ENCODE measurements at places on chromosomes 3 and 15.

GRCh38 chr3:16404349-16404895 is 109.1 kb downstream of the RFTN1 start:
- no peak for DNase-seq

GRCh38 chr3:56890448-56891091 is 88.8 kb upstream of the ARHGEF3 start:
- DNase-seq, result no peak

DNA sequence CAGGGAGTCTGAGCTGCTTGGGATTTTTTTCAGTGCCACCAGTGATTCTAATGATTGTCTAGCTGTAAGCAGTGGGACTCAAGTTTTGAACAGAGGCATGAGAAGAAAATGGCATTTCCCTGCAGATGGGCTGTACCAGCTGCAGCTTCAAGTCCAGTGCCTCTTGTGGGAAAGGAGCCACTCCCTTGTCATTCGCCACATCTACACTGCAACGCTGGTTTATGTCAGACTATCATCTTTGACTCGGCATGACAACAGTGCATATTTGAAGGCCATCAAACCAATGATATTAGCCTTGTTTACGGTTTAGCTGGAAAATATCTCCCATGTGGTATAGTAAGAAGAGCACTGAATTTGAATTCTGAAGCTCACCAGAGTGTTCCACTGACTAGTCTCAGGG is 22.2 kb downstream of the SCG5 start:
- no peak for DNase-seq

- no peak for DNase-seq
Measured at GRCh38 chr15:27527490-27528067, 556.6 kb downstream of the GABRG3 start.

- DNase-seq, result peak; percentile 12
Measured at GRCh38 chr3:63791974-63792373, 27.1 kb upstream of the C3orf49 start.

DNA sequence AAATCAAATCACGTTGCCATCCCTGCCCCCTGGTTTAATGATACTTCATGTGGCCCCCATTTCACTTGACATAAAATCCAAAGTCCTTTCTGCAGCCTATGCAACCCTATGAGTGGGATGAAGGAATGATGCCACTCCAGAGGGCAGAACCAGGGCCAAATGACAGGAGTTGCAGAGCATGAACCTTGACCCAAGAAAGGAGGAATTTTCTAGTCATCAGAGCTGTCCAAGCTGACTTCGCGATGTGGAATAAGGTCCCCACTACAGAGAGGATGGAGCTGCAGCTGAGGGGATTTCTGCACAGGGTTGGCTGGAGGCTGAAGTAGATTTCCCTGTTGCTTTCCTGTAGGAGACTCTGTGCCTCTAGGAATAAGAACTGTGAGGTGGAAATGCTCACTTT is 15.8 kb upstream of the EPHB3 start:
- no peak for DNase-seq

- no peak for DNase-seq
Measured at GRCh38 chr3:117035745-117036144, 326.2 kb downstream of the TUSC7 start.

DNA sequence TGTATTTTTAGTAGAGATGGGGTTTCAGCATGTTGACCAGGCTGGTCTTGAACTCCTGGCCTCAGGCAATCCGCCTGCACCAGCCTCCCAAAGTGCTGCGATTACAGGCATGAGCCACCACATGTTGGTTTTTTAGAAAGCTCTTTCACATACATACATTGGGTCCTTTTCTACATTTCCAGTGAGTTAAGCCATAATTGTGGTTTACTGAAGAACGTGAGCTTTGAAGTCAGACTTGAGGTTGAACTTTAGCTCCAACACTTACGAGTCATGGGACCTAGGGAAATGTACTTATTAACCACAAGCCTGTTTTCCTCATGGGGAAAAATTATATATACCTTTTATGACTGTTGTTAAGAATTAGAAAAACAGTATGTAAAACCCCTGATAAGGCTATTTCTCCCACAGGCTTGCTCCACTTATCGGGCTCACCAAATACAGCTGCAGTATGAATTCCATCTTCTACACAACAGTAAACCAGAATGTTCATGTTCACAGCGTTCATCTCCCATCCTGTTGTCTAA is 39.0 kb downstream of the GPR160 start:
- DNase-seq, result no peak

DNA sequence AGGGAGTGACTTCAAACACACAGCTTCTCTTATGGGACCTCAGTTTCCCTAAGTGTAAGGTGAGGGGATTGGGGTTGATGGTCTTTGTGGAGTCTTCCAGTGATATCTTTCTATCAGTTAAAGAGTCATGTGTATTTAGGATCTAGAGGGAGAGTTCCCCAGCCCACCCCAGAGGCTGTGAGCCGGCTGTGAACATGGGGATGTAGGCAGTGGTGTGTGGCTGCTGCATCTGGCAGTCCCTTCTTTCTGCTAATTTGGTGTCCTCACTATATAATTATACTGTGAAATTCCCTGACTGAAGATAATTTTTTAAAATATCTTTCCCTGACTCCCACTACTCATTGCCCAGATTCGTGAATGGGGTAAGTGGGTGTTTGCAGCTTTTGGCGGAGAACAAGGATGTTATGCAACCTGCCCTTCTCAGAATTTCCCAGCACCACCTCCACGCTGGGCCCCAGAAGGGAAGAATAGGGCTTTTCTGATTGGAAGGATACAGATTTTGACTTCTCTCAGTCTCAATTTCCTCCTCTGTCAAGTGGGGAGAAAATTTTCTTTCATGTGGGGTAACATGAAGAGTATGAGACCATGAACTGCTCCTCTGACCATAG is 79.0 kb upstream of the RASGRF1 start:
- DNase-seq, result no peak

DNA sequence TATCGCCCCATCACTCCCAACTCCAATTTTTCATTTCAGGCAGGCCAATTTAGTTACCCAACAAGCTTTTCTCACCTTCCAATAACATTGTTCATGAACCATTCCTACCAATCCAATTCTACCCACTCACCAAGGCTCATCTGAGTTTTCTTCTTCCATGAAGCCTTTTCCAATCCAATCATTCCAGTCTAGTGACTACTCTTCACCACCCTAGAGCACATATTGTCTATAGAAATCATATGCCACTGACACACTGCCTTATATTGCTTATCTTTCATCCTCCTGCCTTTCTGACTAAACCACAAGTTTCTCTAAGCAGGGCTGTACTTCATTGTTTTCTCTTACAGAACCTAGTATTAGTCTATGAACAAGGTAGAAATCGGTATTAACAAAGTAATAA is 11.4 kb downstream of the CCDC14 start:
- peak; percentile 17 for DNase-seq

GRCh38 chr15:79643393-79643792 is 211.3 kb downstream of the MINAR1 start:
- DNase-seq, result no peak

- DNase-seq, result peak; percentile 63
Measured at GRCh38 chr3:53161450-53161819, 426 bp downstream of the PRKCD start.

DNA sequence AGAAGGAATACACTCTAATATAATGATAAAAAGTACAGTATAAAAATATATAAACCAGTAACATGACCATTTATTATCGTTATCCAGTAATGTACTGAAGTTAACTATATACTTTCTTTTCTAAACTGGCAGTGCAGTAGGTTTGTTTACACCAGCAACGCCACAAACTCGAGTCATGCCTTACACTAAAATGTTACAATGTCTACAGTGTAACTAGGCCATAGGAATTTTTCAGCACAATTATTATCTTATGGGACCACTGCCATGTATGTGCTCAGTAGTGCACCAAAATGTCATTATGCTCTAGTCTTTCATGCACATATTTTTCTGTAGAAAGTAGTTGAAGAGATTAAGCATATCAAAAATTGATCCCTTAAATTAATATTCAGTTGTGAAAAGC is 609.8 kb upstream of the BCHE start:
- DNase-seq, result no peak

DNA sequence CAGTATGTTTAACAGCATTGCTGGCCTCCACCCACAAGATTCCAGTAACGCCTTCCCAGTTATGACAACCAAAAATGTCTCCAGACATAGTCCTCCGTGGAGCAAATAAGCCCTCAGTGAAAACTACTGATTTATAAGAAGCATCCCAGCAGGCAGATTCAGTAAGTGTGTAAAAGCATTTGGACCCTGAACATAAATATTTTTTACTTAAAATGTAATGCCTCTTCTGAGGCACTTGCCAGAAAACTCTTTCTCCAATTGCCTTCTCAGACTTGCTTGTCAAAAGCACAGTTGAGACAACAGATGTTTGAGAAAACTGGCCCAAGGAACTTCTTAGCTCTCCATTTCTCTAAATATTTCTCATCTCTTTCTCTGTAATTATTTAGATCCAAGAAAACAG is 31.8 kb upstream of the DCLK3 start:
- no peak for DNase-seq

- DNase-seq, result no peak
Measured at GRCh38 chr3:141326626-141327025, 41.7 kb upstream of the ZBTB38 start.

DNA sequence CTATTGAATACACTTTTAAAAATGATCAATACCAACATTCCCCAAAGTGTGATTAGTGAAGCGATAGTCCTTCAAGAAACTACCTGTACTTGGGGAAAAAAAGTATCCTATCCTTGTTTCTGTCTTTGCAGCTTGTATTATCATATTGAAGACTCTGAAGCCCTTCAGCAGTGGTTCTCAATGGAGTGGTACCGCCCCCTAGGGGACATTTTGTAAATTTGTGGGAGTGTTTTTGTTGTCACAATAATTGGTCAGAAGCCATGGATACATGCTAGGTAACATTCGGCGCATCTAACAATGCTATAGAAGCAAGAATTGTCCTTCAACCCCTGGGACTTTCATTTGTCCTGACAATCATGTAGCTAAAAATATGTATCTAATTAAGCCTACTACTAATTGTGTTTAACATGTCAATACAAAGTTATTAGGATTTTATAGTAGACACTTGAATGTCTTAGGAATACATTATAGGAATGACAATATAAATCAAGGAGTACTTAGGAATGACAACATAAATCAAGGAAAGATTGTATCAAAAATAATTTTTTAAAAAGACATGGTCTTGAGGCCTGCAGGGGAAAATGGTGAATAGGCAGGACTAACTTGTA is 53.7 kb downstream of the NMD3 start:
- peak; percentile 25 for DNase-seq

GRCh38 chr3:129539206-129539605 is 3.8 kb upstream of the H1-8 start:
- no peak for DNase-seq

GRCh38 chr3:72280876-72281275 is 495.9 kb upstream of the PROK2 start:
- DNase-seq, result no peak

DNA sequence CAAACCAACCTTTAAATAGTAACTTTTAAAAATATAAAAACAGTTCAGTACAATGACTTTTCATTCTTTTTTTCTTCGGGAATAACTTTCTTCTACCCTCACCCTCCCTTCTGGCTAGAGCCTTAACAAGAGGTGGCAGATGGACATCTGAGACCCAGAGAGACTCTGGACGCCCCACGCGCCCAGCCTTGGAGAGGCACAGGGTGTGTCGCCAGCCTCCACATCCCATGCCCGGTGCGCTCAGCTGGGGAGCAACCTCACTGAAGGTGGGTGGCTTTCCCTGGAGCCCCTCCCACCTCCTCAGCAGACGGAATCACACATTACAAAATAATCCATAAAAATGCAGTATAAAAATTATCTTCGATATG is 49.5 kb downstream of the TLE3 start:
- no peak for DNase-seq

DNA sequence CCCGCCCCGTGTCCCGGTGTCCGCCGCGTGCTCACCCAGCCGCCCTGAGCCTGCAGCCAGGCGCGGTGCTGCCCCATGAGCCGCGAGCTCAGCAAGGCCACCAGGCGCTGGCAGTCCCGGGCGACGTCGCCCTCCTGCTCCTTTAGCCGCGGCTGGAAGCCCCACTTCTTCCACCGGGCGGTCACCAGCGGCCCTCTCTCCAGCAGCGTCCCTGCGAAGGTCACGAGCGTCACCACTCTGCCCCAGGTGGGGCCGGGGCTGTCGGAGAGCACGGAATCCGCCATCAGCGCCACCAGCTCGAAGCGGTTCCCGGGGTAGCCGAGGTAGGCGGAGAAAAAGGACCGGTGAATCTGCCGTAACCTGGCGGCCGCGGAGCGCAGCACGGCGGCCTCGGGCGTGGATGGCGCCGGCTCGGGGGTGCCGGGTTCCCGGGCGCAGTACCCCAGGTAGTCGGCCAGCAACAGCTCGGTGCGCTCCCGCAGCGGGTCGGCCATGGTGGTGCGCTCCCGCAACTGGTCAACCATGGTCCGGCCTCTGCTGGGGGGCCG is 298 bp downstream of the BCL2L10 start:
- no peak for DNase-seq

DNA sequence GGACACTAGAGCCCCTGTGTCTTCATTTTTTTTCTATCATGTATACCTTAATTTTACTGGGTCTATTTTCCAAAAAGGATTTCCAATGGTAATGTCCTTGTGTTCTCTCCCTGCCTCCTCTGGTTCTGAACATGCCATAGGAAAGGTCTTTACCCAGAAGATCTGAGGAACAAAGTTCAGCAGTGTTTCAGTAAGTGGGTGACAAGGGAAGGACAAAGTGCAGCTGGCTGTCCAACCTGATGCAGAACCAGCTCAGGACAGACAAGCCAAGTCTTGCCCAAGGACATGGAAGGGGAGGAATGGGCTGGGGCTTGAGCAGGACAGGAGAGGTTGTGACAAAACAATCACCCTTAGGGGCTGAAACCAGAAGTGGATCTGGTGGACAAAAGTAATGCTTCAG is 61.2 kb upstream of the STRIT1 start:
- DNase-seq, result no peak

DNA sequence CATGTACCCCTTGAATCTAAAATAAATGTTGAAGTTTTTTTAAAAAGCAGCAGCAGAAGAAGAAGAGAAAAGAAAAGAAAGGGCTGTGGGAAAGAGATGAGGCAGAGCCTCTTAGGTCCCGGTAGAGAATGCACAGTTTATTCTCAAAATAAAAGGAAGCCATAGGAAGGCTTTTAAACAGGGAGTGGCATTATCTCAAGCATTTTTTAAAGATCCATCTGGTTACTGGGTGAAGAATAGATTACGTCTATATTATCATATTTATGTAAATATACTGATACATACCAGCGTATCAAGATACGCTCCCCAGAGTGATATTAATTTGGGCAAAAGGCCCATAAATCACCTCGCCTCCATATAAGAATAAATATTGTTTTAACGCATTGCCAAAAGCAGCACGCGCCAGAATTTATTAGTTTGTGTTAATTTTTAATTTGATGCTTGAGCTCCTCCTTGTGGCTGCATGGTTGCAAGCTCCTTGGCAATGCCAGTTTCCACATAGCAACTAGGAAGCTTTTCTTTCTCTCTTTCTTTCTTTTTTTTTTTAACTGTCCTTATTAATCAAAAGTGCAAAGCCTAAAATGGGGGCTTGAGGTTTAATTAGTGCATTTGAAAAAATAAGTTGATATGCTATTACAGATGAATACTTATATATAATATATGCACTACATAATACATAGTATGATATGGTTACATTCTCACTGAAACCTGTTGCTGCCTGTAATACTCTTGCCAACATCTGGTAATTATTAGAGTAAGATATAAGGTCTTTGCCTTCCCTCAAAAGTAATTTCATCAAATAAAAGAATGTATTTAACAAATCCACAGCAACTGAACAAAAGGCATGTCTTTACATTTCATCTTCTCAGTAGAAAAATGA is 242.8 kb upstream of the UBE2E2 start:
- peak; percentile 17 for DNase-seq

Measured in hepatic stellate cell (primary cell).